ENCODE measurements at places on chromosomes 4 and X.

GRCh38 chrX:1614927-1615326 is at the start of gene ASMT:
ASMT (plus strand) TSS chrX:1615059; CDS start chrX:1615200, 141 bp downstream.
- DNase-seq = no peak

DNA sequence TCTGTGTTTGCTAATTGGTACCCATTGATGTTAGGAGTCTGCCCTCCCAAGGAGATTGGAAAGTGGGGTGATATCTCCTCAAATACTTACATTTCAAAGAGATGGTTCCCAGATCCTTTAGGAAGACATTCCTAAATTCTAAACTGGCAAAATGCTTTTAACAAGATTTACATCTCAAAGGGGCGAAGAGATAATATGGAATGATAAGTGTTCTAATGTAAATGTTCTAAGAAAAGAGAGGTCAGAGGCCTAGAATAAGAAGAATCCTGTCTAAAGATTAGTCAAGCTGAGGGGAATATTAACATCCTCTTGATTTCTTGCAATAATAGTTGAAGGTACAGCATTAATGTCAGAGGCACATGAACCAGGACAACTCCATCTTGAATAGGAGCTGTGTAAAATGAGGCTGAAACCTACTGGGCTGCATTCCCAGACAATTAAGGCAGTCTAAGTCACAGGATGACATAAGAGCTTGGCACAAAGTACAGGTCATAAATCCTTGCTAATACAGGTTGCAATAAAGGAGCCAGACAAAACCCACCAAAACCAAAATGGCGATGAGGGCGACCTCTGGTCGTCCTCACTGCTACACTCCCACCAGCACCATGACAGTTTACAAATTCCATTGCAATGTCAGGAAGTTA is 2248.1 kb downstream of the ARAP2 start:
- no peak for DNase-seq

GRCh38 chr4:152634110-152634760 is 45.6 kb downstream of the TMEM154 start:
- no peak for DNase-seq

GRCh38 chr4:121675715-121676114 is 21.1 kb downstream of the ANXA5 start:
- no peak for DNase-seq

GRCh38 chr4:182955411-182955810 is 38.2 kb upstream of the DCTD start:
- no peak for DNase-seq

DNA sequence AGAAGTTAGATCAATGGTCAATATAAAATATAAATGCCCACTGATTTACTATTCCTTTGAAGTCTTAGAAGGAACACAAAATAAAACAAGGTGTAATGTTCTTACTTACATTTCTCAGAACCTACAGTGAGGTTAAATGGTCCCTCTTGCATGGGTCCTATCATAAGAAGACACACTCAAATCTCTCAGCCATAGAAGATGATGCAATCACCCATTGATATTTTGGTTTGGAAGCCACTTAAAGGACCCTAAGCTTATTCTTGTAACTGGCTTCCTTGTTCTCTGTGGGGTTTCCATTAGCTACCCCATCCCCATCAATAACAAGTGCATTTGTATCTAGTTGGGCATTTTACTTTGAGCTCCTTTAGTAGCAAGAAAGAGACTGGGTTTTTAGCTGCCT is 15.1 kb downstream of the REELD1 start:
- no peak for DNase-seq

DNA sequence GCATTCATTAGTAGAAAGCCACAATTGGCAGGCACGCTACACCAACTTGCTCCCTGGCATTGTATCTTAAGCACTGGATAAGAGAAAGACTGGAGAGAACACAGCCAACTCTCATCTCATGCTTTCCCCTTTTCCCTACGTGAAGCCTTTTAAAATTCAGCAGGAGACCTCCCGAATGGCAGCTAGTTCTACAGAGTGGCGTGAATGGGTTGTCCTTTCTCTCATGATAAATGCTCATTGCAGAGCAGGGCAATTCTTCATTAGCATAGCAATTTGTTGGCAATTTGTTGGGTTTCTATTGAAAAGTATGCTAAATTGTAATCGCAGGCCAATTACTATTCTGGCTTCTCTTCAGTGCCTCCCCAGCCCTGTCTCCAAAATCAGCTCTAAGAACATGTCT is 48.0 kb downstream of the SEPTIN11 start:
- DNase-seq = no peak

- DNase-seq = no peak
Measured at GRCh38 chr4:175380841-175381240, 431.2 kb downstream of the GPM6A start.

DNA sequence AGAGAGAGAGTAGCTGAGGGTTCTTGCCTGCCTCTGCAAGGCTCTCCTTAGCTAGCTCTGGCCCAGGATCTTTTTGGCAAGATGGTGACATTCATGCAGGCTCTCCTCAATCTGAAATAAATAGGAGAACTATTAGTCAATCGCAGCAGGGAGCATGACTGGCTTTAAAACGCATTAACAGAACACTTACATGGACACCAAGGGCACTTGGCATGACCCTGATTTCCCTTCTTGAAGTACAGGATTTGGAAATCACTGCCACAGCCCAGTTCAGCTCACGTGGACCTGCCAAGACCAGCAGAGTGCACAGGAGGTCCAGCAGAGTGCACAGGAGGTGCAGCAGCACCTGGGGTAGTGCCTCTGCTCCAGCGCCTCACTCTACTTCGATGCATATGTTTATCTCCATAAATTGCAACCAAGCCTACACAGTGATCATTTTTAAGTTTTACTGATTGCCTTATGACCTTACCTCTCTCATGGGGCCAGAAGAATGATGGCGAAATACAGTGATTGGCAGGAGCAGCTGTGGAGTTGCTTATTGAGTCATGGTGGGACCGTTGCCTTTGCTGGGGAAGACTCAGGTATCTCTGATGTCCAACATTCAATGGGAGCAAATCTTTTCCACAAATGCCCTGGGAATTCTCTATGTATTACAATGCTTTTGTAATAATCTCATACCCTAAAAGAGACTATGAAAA is 122.4 kb downstream of the SYNPO2 start:
- no peak for DNase-seq

DNA sequence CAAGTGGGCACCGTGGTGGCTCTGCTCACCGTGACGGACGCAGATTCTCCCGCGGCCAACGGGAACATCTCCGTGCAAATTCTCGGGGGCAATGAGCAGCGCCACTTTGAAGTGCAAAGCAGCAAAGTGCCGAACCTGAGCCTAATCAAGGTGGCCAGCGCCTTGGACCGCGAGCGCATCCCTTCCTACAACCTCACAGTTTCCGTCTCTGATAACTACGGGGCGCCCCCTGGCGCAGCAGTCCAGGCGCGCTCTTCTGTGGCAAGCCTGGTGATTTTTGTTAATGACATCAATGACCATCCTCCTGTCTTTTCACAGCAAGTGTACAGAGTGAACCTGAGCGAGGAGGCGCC is 2.7 kb downstream of the FAT4 start:
- DNase-seq = no peak

GRCh38 chr4:67750691-67751090 is 3.5 kb downstream of the GNRHR start:
- DNase-seq = no peak

GRCh38 chrX:45295259-45295986 is 94.7 kb upstream of the DIPK2B start:
- no peak for DNase-seq

DNA sequence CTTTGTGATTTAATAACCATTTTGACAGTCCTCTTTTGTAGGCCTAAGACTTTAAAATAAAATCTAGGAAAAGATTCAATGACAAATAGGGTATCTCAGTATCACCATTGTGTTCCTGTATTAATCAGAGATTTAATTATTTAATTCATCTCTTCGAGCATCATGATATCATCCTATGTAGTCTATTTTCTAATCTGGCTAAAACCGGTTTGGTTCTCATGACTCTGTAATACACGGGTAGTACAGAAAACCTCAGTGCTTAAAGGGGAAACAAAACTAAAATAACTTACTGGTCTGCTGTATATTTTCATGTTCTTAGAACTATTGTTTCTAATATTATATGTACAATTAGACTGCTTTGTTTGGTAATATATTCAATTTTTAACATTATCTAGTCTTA is 23.7 kb upstream of the FBXW7 start:
- no peak for DNase-seq
